ENCODE measurements at places on chromosomes 3 and 15. TPM values are rescaled to one million over a fixed set of nuclear protein-coding genes. Genes with fewer than 3 reads are reported as not detected.

DNA sequence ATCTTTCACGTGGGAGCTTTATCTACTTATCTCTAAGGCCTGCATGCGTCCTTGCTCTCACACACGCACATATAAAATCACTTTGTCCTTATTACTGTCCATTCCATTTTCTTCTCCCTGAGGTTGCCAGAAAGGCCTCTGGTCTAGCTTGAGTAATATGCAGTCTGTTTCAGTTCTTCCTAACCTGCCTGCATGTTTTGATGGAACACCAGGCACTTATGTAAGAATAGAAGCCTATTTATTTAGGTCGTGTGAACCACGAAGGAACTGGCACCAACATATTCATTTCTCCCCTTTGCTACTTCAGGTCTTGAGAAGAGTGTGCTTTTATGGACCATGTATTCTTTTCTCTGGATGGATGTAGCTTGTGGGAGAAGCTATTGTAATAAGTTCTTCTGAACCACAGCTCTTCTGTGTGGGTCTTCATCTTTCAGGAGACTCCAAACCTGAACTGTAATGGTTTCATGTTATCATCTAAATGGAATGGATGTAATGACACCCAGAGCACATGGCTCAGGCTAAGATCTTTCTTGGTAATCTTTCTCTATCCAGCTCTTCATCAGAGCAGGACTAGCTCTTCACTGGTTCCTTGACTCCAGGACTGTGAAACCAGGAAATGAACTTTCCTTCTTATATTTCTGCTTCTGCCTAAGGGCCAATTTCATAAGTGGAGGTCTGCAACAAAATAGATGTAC is 53.8 kb downstream of the UBE2E2 start:
- no peak for DNase-seq

DNA sequence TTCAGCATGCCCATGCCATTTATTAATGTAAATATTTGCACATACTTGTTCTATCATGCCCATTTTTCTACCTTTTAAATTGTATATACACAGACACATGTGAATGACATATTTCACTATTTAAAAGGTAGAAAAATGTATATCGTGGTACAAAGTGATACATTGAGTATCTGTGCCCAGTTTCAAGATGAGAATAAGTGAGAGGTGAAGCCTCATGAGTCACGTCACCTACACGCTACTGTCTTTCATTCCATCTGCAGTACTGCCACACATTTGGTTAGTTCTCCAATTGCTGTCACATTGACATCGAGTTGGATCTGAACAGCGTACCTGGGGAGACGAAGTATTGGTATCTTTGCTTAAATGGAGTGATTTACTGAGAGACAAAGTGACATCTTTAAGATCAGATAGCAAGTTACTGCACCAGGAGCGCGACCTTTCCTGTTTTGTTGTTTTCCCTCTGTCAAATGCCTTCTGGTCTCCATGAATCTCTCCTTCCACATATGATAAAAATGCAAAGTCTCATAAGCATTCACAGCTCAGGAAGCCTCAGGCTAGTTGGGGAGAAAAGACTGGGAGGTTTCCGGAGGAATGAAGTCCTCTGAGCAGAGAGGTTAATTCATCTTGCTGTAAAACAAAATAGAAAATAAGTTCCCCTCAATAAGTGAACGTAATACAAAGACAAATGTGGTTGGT is 12.0 kb downstream of the GREM1 start:
- no peak for DNase-seq

DNA sequence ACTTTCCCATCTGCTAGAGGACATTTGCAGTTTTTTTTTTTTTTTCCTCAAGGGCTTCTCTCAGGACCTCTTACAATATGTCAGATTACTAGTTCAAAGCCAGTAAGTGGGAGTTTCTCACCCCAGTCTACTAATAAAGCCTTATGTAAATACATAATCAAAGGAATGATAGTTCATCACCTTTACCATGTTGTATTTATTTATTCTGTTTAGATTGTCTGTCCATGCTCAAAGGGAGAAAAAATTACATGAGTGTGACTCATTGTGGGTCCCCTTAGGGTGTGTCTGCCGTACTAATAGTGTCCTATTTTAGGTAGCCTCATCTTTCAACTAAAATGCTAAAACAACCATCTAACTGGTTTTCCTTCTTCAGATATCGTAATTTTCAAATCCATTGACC is 917.6 kb downstream of the EPHA3 start:
- no peak for DNase-seq

DNA sequence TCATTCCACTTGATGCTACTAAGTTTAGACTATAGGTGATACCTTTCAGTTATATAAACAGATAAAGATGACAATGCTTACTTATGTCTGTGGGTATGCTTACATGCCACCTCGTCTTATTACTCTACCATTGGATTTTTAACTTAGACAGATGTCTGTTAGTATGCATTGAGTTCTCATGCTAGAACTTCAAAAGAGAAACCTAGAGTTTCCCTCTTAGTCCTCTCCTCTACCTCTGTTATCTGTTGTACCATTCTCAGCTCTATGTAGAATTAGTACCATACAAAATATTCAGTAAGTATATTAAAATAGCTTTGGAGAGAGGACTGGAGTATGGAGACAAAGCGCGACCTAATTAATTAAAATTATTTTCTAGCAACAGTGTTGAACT is 111.3 kb downstream of the BBX start:
- no peak for DNase-seq

The SLC22A13 gene
- total RNA-seq, result 0.24 TPM

The SLC7A14 gene
- 2.0 TPM for total RNA-seq

The HACD3 gene
- 166 TPM for total RNA-seq
